ENCODE measurements at places on chromosomes 11 and 22. TPM values are rescaled to one million over a fixed set of nuclear protein-coding genes. Genes with fewer than 3 reads are reported as not detected.

Gene DCDC1
- under 0.01 TPM for total RNA-seq

Gene CCDC34
- 4.4 TPM for total RNA-seq

Gene TSPAN18
- not detected for total RNA-seq

Gene PPFIBP2
- total RNA-seq = 17.6 TPM

Gene LIF
- 1.5 TPM for total RNA-seq

Gene SH3BP1
- total RNA-seq = 7.0 TPM

Gene CELSR1
- 1.1 TPM for total RNA-seq

Gene TBX1
- total RNA-seq = not detected

Gene GPHA2
- not detected for total RNA-seq

Gene ESAM
- under 0.01 TPM for total RNA-seq

Gene NELL1
- not detected for total RNA-seq

Gene TTLL1
- total RNA-seq = 9.9 TPM

Gene MAPK8IP1
- 7.4 TPM for total RNA-seq

Gene UPK3A
- total RNA-seq = not detected

Gene PKDREJ
- not detected for total RNA-seq

Gene HBG2
- total RNA-seq = not detected

Gene MACROD1
- 20.9 TPM for total RNA-seq

Gene RNASEH2C
- total RNA-seq = 33.0 TPM

Gene AIFM3
- total RNA-seq = 0.73 TPM

Gene SMCO4
- 6.6 TPM for total RNA-seq

Gene MIOX
- total RNA-seq = not detected

Gene KIF18A
- 22.1 TPM for total RNA-seq

Gene DDI1
- not detected for total RNA-seq

Gene LRRC56
- total RNA-seq = 0.37 TPM

Gene FOSL1
- 42.3 TPM for total RNA-seq

Gene ABCC8
- total RNA-seq = not detected

Gene DRD4
- total RNA-seq = under 0.01 TPM

Gene ARHGAP20
- 6.2 TPM for total RNA-seq

Gene TMPRSS4
- total RNA-seq = not detected

Gene TUBA8
- 0.39 TPM for total RNA-seq

Gene TPBGL
- not detected for total RNA-seq

Gene GLYATL1
- 0.98 TPM for total RNA-seq

Gene MICAL2
- 18.0 TPM for total RNA-seq

Gene CALCA
- not detected for total RNA-seq

Gene RHOG
- 14.7 TPM for total RNA-seq

Gene TEX54
- not detected for total RNA-seq

Gene SYT12
- under 0.01 TPM for total RNA-seq

Gene NPTXR
- 0.39 TPM for total RNA-seq

Gene TRAPPC4
- 79.8 TPM for total RNA-seq

Gene KREMEN1
- 5.9 TPM for total RNA-seq

Gene SSH3
- 10.3 TPM for total RNA-seq

Gene PLAAT5
- under 0.01 TPM for total RNA-seq

Gene BTG4
- not detected for total RNA-seq

Gene UCP3
- total RNA-seq = 0.73 TPM

Gene OR5A1
- not detected for total RNA-seq

Gene RBM4
- total RNA-seq = 90.9 TPM

Gene FOXRED2
- 11.0 TPM for total RNA-seq

Measured in subcutaneous preadipocyte (primary cell).